ENCODE measurements at places on chromosomes 12 and 14. TPM values are rescaled to one million over a fixed set of nuclear protein-coding genes. Genes with fewer than 3 reads are reported as not detected.

Gene ARMH4
- 1.9 TPM for total RNA-seq

Gene IL22
- total RNA-seq: not detected

Gene CATSPERB
- not detected for total RNA-seq

Gene TAS2R46
- total RNA-seq: 3.5 TPM

Gene LRCOL1
- total RNA-seq: not detected

Gene KLRG1
- total RNA-seq: 0.29 TPM
